LNCaP clone FGC (cell line): ENCODE measurements at places on chromosomes 12 and 14.

GRCh38 chr12:112964067-112964670 is 14.2 kb upstream of the OAS2 start:
- DNase-seq, result no peak

GRCh38 chr12:109764123-109764522 is 50.5 kb downstream of the FAM222A start:
- no peak for DNase-seq

DNA sequence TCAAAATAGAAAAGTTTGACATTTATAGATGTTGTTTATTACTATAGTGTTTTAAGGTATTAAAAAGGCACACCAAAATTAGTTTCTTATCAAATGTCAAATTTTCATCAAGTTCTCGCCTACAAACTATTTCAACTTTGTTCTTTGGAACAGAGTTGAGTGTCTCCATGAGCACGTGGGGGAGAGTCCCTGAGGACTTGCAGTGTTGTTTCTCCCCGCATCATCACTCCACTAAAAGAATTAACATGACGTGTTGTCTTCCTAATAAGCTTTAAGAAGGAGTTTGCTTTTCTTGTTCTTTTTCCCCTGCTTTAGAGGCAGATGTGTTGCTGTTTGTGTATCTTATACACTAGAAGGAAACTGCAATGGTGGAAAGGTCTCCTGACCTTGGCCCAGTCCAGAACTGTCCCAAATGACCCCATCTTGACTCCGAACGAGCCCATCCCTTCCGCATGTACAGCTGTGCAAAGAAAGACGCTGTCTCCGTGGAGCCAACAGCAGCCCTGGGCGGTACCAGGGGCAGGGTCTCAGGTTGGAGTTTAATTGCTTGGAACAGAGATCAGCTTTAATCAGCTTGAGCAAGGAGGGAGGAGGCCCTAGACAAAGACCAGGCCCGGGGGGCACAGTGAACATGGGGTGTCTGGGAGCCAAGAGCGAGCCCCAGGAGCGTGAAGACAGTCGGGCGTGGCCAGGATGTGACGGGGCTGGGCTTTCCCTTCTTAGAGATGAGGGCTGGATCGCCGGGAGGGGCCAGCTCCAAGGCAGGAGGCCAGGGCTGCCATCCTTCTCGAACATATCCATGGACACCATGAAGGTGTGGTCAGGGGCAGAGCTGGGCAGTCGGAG is 215.4 kb upstream of the RTL1 start:
- DNase-seq, result no peak

- DNase-seq, result no peak
Measured at GRCh38 chr12:48788524-48788853, 400 bp downstream of the ADCY6 start.

DNA sequence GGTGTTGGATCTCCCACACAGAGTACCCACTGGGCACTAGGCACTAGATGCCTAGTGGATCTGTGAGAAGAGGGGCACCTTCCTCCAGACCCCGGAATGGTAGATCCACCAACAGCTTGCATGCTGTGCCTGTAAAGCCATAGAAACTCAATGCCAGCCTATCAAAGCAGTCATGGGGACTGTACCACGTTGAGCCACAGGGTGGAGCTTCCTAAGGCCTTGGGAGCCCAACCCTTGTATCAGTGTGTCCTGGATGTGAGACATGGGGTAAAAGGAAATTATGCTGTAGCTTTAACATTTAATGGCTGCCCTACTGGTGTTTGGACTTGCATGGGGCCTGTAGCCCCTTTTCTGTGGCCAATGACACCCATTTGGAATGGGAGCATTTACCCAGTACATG is 1024.9 kb downstream of the TMEM121 start:
- no peak for DNase-seq

DNA sequence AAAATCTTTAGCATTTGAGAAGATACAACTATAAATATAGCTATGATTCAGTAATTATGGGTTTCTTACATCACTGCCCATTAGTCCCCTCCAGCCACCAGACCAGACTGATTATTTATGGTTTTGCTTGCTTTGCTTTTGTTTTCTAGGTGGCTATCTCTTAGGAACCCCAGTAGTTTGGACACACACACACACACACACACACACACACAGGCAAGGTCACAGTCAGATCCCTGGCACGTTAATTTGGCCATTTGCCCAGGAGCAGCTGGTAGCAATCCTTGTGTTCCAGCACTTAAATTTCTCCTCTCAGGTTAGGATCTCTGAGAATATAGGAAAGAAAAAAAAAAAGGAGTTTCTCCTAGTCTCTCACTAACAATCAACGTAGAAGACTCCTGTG is 90.2 kb upstream of the RESF1 start:
- peak; percentile 37 for DNase-seq

GRCh38 chr14:104385111-104385510 is 194.5 kb upstream of the C14orf180 start:
- DNase-seq, result no peak

GRCh38 chr12:105740369-105740768 is 398.4 kb downstream of the NUAK1 start:
- DNase-seq, result no peak

- DNase-seq, result no peak
Measured at GRCh38 chr12:131397493-131398181, 313.3 kb upstream of the SFSWAP start.

DNA sequence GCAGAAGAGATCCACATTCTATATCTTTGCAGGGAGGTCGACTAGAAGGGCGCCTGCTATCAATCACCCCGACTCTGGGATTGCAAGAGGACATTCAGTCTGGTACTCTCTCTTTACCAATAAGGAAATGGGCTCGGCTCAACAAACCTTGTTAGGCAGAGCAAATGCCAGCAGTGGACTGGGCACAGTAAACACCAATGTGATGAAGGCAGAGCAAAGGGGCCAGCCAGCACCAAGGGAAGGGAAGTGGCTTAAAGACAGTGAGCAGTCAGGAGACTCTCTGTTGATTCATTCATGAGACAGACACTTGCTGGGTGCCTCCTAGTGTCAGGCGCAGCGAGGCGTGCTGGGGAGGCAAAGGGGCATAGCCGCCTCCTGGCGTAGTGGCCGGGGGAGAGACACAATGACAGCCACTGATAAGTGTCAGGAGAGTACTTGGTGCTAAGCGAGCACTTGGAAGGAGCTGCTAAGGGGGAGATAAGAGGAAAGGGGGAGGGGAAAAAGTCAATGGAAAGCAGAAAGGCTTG is 34.1 kb downstream of the TMCC3 start:
- no peak for DNase-seq

DNA sequence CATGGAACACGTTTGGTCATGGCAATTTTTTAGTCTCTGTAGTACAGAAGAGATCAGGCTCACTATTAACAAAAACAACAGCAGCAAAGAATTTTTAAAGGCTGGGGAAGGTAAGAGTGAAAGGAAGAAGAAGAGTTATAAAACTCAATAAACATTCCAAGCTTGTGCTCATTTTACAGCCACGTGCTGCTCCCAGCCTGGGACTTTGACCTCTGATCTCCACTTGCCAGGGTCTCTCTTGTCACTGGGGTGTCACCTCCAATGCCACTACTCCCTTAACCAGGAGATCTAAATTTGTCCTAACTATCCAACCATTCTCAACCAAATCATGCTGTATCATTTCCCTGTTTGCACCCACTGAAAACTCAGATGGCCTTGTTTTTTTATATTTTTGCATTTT is 605.1 kb downstream of the VRK1 start:
- no peak for DNase-seq

- no peak for DNase-seq
Measured at GRCh38 chr12:42760550-42760949, 171.0 kb upstream of the PRICKLE1 start.

DNA sequence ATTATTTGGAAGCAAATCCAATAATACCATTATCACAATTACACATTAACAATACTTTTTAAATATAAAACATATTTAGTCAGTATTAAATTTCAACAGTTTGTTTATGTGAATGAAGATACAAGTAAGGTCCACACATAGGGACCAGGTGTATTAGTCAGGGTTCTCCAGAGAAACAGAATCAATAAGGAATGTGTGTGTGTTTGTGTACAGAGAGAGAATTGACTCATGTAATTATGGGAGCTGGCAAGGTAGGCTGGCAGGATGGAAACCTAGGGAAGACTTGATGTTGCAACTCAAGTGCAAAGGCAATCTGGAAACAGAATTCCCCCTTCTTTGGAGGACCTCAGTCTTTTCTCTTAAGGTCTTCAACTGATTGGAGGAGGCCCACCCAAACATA is 123.2 kb upstream of the OTX2 start:
- DNase-seq, result no peak

- DNase-seq, result no peak
Measured at GRCh38 chr14:99807413-99808153, 14.4 kb downstream of the EML1 start.

GRCh38 chr14:54653712-54654469 is 87.0 kb downstream of the SAMD4A start:
- DNase-seq, result no peak

GRCh38 chr12:18158774-18159557 is 69.0 kb upstream of the RERGL start:
- no peak for DNase-seq

DNA sequence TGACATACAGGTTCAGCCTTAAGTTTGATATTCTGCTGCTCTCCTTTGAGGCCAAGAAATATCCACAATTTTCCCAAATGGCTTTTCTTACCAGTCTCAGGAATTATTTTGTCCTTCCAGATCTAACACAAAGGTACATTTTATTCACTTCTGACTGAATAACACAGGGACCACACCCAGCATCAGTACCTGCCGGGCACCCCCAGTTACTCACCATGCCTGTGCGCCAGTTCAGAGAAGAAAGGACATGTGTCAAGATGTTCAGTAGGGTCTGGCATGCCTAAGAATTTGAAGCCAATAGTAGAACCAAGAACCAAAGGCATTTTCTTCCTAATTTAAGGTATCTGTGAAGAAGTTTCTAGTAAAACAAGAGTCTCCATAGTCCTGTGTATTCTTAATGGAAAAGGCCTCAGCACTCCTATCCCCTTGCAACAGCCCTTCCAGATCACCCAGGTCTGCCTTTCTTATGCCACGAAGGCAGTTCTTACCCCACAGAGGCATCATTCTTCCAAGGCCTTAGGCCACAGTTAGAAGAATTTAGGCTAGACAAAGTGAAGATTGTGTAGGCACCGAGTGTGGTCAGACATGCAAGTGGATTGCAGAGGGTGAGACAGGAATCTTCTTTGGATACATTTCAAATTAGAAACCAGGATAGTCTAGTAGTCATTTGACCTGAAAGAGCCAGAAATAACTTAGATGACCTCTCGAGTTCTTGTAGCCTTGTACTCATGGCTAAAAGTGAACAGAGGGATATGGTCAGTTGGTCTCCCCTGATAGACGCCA is 140.1 kb upstream of the HIF1A start:
- no peak for DNase-seq

GRCh38 chr14:36791402-36791801 is 129.7 kb downstream of the PAX9 start:
- DNase-seq, result no peak

DNA sequence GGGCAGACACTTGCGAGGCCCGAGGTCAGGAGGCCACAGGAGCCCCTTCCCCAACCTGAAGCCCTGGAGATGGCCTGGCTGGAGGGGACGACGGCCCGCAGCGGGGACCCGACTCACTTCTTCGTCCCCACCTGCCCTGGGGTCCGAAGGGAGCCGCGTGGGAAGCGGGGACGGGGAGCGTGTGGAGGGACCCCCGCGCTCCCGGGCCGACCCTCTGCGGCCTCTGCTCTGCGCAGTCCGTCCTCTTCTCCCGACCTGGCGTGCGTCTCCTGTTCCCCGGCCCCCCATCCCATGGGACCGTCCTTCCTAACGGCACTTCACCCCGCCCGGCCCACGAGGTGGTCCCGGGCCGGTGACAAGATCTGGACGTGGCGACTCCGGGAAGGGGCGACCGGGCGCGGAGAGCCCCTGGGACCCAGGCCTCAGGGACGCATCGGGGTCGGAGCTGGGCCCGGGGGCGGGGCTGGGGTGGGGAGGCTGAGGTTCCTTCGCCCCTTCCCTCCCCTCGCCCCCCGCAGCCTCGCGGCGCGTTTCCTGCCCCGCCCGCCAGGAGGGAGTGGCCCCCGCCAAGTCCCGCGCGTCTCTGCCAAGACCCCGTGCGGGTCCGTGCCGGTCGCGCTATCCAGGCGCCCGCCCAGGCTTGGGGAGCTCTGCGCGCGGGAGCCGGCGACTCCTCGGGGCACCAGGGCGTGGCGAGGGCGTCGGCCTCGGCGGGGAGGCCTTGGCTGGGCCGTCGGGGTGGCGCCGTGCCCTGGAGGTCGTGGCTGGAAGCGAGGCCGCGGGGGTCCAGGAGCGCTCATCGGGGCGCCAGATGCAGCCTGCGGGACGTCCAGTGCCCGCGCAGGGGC is 97.1 kb downstream of the TNFAIP2 start:
- no peak for DNase-seq

- DNase-seq, result no peak
Measured at GRCh38 chr14:61625165-61625564, 70.1 kb upstream of the HIF1A start.

GRCh38 chr14:53306267-53306721 is 153.2 kb upstream of the DDHD1 start:
- DNase-seq, result peak; percentile 18

GRCh38 chr12:40502322-40502721 is 189.9 kb upstream of the CNTN1 start:
- DNase-seq, result no peak

GRCh38 chr14:75249958-75250336 is 28.7 kb upstream of the FOS start:
- no peak for DNase-seq

DNA sequence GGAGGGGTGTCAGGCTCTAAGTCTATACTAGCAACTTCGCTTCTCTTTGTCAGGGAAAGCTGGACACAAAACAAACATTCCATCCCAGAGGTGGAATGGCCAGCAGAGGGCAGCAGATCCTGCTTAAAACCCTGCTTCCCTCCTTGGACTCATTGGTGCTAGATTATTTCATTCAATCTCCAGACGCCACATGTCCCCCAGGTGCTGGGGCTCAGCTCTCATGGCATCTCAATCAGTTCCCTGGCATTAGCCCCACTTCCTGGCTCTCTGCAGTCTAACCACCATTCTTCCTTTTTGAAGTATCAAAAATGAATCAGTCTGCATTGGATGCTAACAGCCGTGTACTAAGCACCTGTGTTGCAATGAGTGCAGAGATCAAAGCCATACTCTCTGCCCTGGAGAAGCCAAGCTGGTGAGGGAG is 8.1 kb upstream of the PPP1R1A start:
- peak; percentile 26 for DNase-seq

GRCh38 chr12:109462868-109463692 is 14.0 kb downstream of the KCTD10 start:
- peak; percentile 74 for DNase-seq

DNA sequence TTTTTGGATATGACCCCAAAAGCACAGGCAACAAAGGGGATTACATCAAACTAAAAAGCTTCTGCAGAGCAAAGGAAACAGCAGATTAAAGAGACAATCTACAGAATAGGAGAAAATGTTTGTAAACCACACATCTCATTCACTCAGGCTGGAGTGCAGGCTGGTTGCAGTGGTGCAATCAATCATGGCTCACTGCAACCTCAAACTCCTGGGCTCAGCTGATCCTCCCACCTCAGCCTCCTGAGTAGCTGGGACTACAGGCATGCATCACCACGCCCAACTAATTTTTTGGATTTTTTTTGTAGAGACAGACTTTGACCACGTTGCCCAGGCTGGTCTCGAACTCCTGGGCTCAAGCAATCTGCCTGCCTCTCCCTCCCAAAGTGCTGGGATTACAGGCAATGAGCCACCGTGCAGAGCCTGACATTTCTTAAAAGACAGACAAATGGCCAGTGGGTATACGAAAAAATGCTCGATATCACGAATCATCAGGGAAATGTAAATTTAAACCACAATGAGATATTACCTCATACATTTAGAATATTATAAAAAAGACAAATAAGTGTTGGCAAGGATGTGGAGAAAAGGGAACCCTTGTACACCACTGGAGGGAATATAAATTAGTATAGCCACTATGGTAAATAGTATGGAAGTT is 9.8 kb downstream of the NCKAP5L start:
- no peak for DNase-seq
